T-helper 9 cell (primary cell): ENCODE measurements at places on chromosomes 1 and 21.

GRCh38 chr1:54167422-54168139 lies 14.8 kb upstream of the CDCP2 start:
- no peak for DNase-seq

DNA sequence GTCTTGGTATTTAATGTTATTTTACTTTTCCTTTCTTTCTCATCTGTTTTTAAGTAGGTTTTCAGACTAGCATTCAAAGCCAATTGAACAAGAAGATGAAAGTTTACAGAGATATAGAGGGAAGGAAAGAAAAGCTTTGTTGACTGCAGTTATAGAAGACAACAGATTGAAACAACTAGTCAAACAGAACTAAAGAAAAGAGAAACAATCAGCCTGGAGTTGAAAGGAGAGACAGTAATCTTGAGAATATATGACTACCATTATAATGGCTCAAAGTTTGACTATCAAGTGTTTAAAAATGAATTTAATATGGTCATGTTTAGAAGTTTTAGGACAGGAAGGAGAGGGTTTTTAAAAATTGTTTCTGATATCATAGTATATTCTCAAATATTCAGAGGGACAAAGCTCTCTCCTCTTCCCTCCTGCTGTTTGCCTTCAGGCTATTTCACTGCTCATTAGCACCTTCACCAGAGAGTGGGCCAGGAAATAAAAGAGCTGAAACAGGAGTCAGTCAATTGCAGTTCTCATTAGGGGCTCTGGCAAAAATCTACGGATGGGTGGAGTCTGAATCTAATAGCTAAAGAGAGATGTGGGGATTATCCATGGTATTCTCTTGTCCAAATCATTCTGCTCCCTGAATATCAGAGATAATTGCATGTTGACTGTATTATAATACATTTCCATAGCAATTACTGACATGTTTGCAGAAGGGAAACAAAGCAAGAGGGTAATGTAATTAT lies 577.8 kb downstream of the BRINP3 start:
- no peak for DNase-seq

GRCh38 chr1:36284061-36284460 lies 22.1 kb upstream of the SH3D21 start:
- no peak for DNase-seq

DNA sequence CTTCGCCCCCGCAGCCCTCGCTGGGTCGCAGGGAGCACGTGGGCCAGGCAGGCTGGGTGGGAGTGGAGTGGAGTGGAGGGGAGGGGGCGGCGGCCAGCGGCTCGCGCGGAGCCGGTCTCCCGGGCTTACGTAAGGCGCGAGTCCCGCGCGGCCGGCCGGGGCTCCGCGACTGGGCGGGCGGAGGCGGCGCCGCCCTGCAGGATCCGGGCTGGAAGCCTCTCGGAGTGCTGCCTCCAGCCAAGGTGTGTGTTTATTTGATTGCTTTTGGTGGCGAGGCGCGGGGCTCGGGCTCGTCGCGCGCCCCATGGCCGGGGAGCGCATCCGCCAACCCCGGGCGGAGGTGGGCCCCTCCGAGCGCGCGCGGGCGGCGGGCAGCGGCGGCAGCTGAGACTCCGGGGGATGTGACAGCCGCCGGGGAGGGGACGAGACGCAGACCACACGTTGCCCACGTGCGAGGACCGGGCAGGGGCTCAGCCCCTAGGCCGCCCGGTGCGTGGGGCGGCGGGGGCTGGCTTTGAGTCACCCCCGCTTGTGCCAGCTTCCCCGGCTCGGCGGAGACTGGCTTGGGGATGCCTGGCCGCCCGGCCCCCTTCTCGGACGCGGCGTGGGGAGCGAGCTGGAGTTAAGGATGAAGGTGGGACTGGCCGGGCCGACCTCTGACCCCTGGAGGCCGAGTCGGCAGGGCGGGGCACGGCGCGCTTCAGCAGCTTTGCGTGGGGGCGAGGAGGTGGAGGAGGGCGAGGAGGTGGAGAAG lies 402 bp upstream of the AK4 start:
- peak; percentile 1 for DNase-seq

GRCh38 chr1:180155182-180155682 lies 563 bp downstream of the QSOX1 start:
- peak; percentile 11 for DNase-seq

DNA sequence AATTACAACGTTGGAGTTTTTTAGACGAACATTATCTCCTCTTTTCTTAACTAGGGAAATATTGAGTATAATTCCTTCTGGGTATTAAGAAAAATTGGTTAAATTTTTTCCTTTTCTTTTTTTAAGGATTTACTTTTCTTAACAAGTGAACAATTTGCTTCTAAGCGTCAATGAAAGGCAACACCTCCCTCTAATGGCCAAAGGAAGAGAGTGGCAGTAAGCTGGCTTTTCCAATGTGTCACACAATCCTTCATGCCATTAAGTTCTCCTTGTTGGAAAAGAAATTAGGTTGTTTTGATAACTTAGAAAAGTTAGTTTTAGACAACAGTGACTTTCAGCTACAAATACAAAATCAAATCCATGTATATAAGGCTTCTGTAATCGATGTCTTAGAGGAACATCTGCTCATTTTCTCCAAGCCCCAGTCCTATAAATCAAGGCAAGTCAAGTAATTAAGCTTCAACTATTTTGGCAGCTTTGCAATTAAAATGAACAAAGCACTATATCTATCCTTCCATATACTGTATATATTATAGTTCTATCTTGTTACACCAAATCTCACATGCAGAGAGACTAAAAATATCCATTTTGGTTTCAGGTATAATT lies 62.8 kb downstream of the EDEM3 start:
- no peak for DNase-seq

- no peak for DNase-seq
These were observed 60.3 kb downstream of the FAAP20 start for GRCh38 chr1:2134266-2134620.

- DNase-seq, result no peak
These were observed 404.1 kb downstream of the PTPRU start for GRCh38 chr1:29640428-29640785.

DNA sequence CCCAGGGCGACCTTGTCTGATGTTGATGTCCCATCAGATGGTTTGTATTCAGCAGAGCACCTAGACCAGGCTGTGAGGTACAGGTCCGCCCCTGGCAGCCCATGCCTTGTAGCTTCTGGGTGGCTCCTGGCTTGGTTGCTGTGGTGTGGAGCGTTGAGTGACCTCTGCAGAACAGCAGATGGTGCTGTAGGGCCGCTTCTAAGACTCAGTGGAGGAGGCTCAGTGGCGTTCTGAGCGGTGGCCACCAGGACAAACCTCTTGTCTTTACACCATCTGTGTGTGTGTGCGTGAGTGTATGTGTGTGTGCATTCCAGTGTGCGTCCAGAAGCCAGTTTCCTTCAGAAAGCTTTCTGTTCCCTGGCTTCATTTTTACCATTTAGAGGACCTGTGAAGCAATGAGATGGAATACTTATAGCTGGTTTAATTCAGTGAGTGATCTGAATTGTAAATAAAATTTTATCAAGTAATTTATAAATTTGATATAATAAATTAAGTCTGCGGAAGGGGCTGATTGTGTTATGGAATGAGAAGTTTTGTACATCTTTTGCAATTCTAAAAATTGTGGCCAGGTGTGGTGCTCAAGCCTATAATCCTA lies 66.1 kb downstream of the ADARB1 start:
- peak; percentile 31 for DNase-seq

DNA sequence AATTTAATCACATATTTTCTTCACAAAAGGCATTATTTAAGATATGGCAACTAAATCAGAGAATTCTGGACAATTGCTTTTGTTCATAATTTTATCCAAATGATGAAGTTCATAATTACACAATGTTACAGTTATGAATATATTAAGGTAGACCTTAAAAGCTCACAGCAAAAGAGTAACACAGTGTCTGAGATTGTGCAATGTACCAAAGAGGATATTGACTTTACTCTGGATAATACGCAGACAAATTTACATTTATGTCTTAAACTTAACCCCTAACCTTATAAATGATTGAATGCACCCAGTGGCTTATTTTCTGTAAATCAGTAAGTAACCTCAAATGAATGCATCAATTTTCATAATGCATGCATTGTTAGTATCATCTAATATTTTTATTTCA lies 216.2 kb upstream of the SAMSN1 start:
- DNase-seq, result no peak

DNA sequence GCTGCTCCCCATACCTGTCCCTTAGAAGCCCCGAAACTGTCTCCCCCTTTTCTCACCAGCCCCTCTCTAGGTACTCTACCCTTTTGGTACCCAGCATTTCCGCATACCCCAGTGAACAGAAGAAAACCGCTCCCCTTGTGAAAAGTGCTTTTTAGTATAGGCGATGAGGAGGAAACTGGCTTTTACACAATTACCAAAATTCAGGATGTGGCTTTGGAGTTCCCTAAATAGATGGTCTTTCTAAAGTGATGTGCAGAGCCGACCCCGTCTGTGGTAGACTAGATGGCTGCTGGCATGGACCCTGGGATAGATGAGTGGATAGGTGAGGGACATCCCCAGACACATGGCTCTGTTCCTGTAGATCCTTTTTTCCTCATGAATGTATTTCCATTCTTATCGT lies 2.6 kb upstream of the PER3 start:
- no peak for DNase-seq

GRCh38 chr1:193070942-193071341 lies 11.5 kb downstream of the RO60 start:
- DNase-seq, result no peak

- no peak for DNase-seq
These were observed 9.5 kb downstream of the EYA3 start for GRCh38 chr1:28078680-28079626.

GRCh38 chr1:199898654-199899053 lies 128.9 kb upstream of the NR5A2 start:
- DNase-seq, result no peak

- DNase-seq, result no peak
These were observed 413.7 kb downstream of the SETD4 start for GRCh38 chr21:35646606-35647005.

- no peak for DNase-seq
These were observed 25.3 kb downstream of the FMO2 start for GRCh38 chr1:171210355-171210754.

DNA sequence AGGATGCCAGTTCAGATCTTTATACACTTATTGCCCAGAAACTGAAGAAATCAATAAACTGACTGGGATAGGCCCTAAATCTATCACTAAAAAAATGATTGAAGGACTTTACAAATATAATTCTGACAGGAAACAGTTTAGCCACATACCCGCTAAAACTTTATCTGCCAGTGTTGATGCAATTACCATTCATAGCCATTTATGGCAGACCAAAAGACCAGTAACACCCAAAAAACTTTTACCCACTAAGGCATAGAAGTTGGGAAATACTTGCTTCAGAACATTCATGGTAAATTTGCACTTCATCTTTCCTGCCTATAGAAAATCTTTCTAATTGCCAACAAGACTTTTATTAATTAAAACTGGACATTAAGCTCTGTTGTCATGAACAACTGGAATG lies 15.0 kb upstream of the GPR25 start:
- DNase-seq, result no peak

DNA sequence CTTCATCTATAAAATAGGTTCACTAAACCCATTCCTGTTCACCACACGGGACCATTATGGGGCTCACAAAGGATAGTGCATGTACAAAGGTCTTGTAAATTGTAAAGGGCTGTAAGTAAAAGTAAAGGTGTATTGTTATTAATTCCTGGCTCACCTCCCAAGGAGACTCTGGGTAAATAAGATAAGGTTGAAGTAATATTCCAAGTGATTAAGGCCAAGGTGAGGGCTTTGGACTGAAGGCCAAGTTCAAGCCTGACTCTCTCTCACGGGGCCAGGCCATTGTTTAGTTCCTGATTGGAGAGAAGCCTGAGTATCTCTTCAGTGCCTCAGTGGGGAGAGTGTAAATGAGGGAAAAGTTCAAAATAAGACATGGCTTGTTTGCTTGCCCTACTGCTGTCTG lies 19.5 kb upstream of the ZFYVE9 start:
- no peak for DNase-seq

- no peak for DNase-seq
These were observed 137.6 kb downstream of the RGS7 start for GRCh38 chr1:241219449-241219848.
